Cardiac muscle cell (in vitro differentiated cells and primary cell): ENCODE measurements at places on chromosomes 16 and 17. TPM values are rescaled to one million over a fixed set of nuclear protein-coding genes. Genes with fewer than 3 reads are reported as not detected.
A peak's percentile ranks its signal among the peaks of the same experiment; 100 is the strongest.

Gene TBC1D3
- not detected in 2 replicates for total RNA-seq

Gene DBF4B
- 12.2 and 26.8 TPM in 2 replicates for total RNA-seq

GRCh38 chr17:45940293-45940692, 45.9 kb downstream of the MAPT start:
- no peak for DNase-seq

GRCh38 chr17:4913994-4914393, 11.1 kb upstream of the CHRNE start:
- DNase-seq: no peak

- peak; percentile 90 for DNase-seq
Observed at GRCh38 chr17:62859146-62859545, 51.0 kb upstream of the MARCHF10 start.
